Cardiac fibroblast (primary cell): ENCODE measurements at places on chromosomes 7 and 10.

- peak; percentile 48 for DNase-seq
These were observed 16.9 kb upstream of the GPR146 start for GRCh38 chr7:1027242-1028043.

GRCh38 chr7:742791-743190, 15.7 kb upstream of the PRKAR1B start:
- no peak for DNase-seq

DNA sequence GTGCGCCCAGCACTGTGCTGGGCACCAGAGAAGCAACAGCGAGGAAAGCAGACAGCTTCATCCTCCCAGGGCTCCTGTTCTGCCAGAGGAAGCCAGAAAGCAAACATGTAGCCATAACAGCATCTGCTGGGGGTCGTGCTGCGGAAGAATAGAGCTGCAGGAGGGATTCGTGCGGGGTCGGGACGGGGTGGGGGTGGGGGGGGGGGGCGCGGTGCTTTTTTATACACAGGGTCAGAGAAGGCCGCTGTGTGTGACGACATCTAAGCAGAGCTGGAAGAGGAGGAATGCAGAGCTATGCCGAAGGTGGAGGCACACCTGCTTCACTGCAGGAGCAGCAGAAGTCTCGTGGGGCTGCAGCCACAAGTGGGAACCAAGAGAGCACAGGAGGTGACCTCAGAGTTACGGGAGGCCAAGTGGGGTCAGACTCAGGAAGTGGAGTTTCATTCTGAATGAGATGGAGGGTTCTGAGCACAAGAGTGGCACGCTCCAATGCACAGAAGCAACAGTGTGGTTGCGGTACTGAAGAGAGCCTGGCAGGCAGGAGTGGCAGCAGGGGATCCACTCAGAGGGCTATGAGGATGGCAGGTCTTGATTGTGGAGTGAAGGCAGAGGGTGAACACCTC, 11.1 kb downstream of the PKD1L1 start:
- no peak for DNase-seq

GRCh38 chr10:32692174-32692573, 246.2 kb downstream of the CCDC7 start:
- DNase-seq, result peak; percentile 28

GRCh38 chr7:74658178-74659004, 873 bp downstream of the GTF2I start:
- DNase-seq, result peak; percentile 89

GRCh38 chr7:40058636-40059035, 75.8 kb downstream of the MPLKIP start:
- peak; percentile 17 for DNase-seq

GRCh38 chr10:5611899-5612680, 54.3 kb downstream of the ASB13 start:
- DNase-seq, result no peak

- no peak for DNase-seq
These were observed 96.9 kb upstream of the TNS3 start for GRCh38 chr7:47678641-47679380.

- no peak for DNase-seq
These were observed 5.9 kb upstream of the EBF3 start for GRCh38 chr10:129969911-129970464.

- DNase-seq, result no peak
These were observed 209.4 kb downstream of the CELF2 start for GRCh38 chr10:11227103-11227502.

GRCh38 chr7:30812676-30813075, 41.5 kb downstream of the MINDY4 start:
- no peak for DNase-seq

DNA sequence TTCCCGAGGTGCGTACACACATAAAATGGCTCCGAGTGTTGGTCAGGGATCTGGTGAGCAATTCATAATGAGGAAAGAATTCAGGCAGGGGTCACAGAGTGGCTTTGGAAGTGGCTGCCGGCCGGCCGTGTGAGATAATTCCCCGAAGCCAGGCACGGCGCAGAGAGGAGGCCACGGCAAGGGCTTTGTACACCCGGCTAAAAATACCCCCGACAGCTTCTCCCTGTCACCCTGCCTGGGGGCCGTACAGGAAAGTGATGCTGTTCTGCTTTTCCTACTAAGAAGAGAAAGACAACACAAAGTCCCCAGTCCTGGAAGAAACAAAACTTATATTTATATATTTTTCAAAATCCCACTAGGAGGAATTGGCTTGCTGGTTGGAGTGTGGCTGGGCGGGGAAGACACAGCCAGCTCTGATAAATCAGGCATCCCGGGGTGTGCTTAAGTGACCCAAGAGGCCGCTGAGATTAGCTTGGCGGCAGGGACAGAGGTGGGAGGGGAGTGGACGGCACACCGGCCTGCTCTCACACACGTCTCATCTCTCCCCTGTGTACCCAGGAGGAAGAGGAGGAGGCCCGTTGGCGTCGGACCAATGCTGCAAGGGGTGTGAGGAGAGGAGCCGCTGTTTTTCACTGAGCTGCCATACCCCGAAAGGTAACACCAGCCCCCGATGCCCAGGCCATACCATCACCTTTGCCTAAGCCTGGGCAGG, 70.5 kb downstream of the ZMIZ1 start:
- peak; percentile 84 for DNase-seq

DNA sequence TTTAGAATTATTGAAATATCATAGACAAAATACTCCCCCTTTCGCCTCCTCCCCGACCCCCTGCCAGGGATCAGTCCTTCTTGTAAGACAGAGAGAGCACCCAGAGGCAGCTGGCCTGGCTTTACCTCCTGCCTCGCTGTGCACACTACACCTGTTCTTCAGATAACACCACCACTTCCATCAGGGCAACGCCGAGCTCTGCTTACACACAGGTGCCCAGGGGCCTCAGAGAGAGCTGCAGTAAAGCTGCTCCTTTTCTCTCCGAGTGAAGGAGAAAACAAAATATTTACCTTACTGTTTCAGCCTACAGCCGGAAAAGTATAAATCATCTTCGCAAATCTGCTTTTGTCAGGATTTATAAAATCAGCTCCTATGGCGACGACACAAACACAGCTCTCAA, 80.7 kb downstream of the HIPK2 start:
- DNase-seq, result no peak

GRCh38 chr7:114026486-114027089, 107.8 kb upstream of the PPP1R3A start:
- peak; percentile 65 for DNase-seq

DNA sequence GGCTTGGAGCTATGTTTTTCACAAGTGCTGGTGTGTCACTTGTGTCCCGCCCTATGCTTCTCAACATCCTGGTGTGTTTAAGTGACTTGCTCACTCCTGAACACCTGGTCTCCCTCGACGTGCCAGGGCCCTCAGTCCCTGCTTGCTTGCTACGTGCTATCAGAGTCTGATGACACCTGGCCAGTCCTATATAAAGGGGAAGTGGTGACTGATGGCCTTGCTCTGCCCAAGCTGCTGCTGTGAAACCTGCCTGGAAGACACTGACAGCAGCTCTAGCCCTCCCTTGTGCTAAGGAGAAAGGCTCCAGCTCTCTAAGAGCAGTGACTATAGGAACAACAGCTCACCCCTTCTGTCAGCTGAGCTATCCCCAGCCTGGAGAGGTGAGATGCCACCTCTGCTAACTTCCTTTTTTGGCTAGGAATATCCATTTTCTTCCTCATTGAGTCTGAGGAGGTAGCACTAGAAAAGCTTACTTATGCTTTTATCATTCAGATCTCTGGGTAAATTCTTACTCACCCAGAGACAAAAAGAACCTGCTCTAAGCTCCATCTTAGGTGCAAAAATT, 77.2 kb upstream of the PLXNA4 start:
- DNase-seq, result no peak

DNA sequence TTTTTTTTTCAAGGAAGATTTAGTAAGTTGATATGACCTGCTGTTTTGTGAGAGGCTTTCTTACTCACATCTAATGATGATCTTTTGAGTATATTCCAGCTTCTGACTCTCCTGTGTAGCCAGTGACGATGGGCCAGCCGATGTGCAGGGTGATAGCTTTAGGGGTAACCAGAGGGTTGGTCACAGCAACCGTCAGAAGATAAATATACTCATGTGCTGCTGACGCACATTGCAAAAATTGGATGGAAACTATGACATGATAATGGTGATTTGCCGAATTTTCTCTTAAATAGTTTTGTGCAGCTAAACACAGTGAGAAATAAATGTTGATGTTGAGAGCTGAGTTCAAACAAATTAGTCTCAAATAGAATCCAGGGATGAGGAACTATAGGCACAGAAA, 29.5 kb downstream of the R3HCC1L start:
- no peak for DNase-seq

DNA sequence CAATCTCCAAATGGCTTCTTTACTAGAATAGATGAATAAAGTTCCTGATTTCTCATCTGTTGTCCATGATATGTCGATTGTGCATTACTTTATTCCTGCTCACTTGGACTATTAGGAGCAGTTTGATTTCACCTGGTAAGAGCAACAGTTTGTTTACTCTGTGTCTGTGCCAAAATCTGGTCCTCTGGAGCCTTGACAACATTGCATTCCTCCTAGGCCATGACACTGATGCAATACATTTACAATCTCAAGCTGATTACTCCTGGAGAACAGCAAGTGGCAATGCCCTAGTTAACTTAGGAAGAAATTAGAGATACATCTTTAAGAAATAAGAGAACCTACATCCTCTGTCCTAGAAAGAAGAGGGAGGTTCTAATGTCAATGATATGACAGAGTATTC, 71.8 kb downstream of the SGCE start:
- peak; percentile 40 for DNase-seq

DNA sequence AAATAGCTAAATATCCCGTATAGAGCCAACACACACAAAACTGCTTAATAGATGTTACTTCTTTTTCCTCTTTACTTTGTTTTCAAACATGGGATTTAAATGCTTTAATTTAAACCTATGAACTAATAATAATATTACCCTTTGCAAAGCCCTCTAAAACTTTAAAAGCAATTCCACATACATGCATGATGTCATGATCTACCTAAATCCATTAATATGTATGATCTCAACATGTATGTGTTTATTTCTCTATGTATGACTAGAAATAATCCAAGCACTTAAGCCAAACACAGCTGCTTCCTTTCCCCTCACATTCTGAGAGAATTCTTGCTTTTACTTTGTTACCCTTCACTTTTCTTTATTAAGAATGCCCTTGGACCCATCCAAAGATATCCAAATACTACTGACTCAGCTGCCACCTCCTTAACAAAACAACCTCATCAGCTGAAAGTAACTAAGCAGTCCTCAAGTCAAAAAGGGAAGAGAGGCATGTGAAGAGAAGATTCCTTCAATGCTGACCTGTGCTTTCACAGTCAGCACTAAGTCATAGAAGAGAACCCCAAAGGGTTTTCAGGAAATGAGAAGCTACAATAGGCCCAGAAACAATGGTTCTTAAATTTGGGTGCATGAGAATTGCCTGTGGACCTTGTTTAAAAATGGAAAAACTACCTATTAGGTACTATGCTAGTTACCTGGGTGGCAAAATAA, 266.4 kb upstream of the LRGUK start:
- no peak for DNase-seq

GRCh38 chr7:79749856-79750255, 296.4 kb upstream of the MAGI2 start:
- DNase-seq, result no peak

DNA sequence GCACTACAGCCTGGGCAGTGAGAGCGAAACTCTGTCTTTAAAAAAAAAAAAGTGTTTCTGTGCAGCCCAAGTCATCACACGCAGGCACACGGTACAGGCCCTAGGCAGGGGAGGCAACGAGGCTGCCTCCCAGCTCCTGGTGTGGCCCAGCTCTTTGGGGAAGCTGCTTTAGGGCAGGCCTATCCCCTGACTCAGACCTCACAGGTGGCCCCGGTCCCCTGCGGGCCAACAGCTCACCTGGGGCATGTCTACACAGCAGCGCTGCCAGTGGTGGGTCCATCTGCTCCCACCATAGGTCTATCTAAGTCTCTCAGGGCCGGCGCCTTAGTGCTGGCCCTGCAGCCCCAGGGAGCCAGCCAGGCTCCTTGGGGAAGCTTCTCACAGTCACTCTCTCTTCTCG, 31.4 kb downstream of the ZAN start:
- no peak for DNase-seq

DNA sequence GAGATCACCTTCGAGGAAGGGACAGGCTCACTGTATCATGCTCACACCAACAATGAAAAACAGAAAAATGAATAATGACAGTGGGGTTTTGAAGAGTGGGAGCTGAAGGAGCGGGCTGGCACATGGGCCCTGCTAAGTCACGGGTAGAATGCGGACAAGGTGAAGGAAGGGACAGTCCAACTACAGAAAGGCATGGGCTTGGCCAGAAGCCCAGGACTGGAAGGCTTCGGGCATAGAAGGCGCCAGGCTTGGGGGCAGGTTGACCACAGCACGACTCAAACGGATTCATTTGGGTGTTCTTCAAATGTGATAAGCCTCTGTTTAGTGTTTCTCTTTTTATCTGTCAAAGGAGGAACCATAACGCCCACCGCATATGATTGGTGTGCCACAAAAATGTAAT, 509.5 kb downstream of the CCSER2 start:
- no peak for DNase-seq

DNA sequence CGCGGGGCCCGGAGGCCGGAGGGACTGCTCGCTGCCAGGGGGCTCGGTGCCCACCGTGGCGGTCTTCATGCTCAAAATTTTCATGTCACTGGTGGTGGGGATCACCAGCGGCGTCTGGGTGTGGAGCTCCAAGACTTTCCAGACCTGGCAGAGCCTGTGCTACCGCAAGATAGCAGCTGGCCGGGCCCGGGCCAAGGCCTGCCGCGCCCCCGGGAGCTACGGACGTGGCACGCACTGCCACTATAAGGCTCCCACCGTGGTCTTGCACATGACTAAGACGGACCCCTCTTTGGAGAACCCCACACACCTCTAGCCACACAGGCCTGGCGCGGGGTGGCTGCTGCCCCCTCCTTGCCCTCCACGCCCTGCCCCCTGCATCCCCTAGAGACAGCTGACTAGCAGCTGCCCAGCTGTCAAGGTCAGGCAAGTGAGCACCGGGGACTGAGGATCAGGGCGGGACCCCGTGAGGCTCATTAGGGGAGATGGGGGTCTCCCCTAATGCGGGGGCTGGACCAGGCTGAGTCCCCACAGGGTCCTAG, 2.0 kb downstream of the FZD9 start:
- no peak for DNase-seq

- no peak for DNase-seq
These were observed 70.5 kb downstream of the SDK1 start for GRCh38 chr7:3371601-3372000.

DNA sequence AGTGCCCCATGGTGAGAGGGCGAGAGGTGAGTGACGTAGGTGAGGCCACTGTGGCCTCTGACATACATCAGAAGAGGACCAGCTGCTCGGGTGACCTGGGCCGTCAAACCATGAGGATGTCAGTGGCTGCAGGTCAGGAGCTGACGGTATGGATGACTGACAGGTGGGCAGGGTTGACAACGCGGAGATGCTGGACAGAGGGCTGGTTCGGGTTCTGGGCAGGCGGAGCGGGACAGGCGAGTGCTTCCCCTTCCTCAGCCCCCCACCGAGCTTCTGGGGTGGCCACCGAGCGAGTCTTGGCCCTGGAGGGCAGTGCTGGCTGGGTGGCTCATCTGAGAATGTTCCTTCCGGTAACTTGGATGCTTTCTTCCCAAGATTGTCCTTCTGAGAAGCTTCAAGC, 91.8 kb downstream of the ACTR3B start:
- DNase-seq, result no peak

- peak; percentile 49 for DNase-seq
These were observed 146.6 kb downstream of the SH2D4B start for GRCh38 chr10:80684259-80684658.
